PC-9 (cell line): ENCODE measurements at places on chromosomes 11 and 22. TPM values are rescaled to one million over a fixed set of nuclear protein-coding genes. Genes with fewer than 3 reads are reported as not detected.
A peak's percentile ranks its signal among the peaks of the same experiment; 100 is the strongest.

GRCh38 chr11:35031867-35032266 is 107.1 kb upstream of the CD44 start:
- H3K36me3 ChIP-seq: no peaks in the 10 kb centered on the region
- peaks cover 60% of the 10 kb centered on the region for H3K4me1 ChIP-seq
- no peak overlapping the region for H3K4me3 ChIP-seq
- H3K27ac ChIP-seq: peak overlapping the region; percentile 85
- no peaks in the 10 kb centered on the region for H3K27me3 ChIP-seq

GRCh38 chr11:97934572-97935208 is 1086.1 kb upstream of the CNTN5 start:
- H3K4me3 ChIP-seq: no peak overlapping the region
- H3K27me3 ChIP-seq: no peaks in the 10 kb centered on the region
- no peaks in the 10 kb centered on the region for H3K36me3 ChIP-seq
- no peaks in the 10 kb centered on the region for H3K4me1 ChIP-seq
- DNase-seq: no peak

GRCh38 chr11:107561688-107562087 is 3.8 kb downstream of the ALKBH8 start:
- DNase-seq: peak; percentile 92
- H3K36me3 ChIP-seq: 0 out of 2 replicates have a peak, but pooled peaks cover 5% of the 10 kb centered on the region
- peaks cover 47% of the 10 kb centered on the region for H3K4me1 ChIP-seq
- peak overlapping the region; percentile 87 for H3K27ac ChIP-seq

GRCh38 chr11:75667255-75667830 is 1.5 kb downstream of the MAP6 start:
- H3K4me3 ChIP-seq: no peak overlapping the region
- H3K27me3 ChIP-seq: peaks cover 11% of the 10 kb centered on the region
- H3K4me1 ChIP-seq: 0 out of 2 replicates have a peak, but pooled peaks cover 5% of the 10 kb centered on the region
- H3K27ac ChIP-seq: no peak overlapping the region
- no peaks in the 10 kb centered on the region for H3K36me3 ChIP-seq

- no peak overlapping the region for H3K27ac ChIP-seq
- no peak overlapping the region for H3K4me3 ChIP-seq
- DNase-seq: no peak
- H3K27me3 ChIP-seq: 0 out of 2 replicates have a peak, but pooled peaks cover under 1% of the 10 kb centered on the region
These were observed 39.7 kb downstream of the CACNA1I start for GRCh38 chr22:39610246-39610645.

- H3K36me3 ChIP-seq: no peaks in the 10 kb centered on the region
- no peak for DNase-seq
- H3K27ac ChIP-seq: peak overlapping the region; percentile 86
- H3K4me1 ChIP-seq: peaks cover 46% of the 10 kb centered on the region
These were observed 5.8 kb upstream of the ATG16L2 start for GRCh38 chr11:72808331-72808798.

The GDPD4 gene
- not detected in 2 replicates for total RNA-seq
